Epithelial cell of proximal tubule (primary cell): ENCODE measurements at places on chromosomes 5 and 9.

GRCh38 chr5:150492621-150493020 is 15.3 kb upstream of the NDST1 start:
- DNase-seq, result peak; percentile 47

GRCh38 chr5:171739271-171739670 is 46.3 kb upstream of the SMIM23 start:
- DNase-seq, result no peak

DNA sequence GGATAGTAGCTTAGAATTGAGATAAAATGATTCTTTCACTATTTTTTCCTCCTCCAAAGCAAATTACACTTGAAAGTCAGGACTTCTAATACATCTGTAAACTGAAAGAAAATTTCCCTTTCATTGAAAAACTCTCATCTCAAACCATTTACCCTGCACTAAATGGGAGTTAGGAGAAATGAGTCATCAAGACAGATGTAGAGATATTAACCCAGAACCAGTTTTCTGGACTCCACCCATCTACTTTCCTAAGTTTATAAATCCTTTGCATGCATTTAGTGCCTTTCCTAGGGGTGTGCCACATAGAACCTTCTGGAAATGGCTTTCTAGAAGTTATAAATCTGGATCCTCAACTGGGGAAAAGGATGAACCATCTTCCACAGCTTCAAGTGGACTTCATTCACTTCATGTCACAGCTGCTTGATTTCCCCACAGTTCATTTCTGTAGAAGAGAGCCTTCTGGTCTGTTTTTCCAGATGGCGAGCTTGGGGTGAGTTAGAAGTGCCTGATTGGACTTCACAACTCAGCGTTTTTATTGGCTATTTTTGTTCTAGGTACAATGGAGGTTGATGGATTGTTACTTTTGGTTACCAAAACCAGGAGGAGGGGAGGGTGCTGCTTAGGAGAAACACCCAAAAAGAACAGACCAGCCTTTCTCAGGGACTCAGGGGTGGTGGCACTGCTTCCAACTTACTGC is 72.5 kb upstream of the GPR151 start:
- no peak for DNase-seq

DNA sequence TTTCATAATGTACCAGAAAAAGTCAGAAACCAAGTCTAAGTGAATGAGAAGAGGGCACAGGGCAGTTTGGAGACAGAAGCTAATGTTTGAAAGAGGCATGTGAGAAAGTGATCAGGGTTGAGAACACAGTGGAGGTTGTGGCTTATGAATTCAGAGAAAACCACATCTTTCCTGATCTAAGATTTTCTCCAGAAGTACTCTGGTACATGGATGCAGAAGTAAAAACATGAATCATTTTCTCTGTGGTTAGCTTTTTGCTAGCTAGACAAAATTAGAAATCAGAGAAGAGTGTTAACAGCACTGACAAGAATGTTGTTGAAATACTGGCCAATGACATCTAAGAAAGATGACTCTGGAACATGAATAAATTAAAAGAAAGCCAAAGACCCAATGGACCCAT is 541.1 kb downstream of the DNAH5 start:
- DNase-seq, result no peak

DNA sequence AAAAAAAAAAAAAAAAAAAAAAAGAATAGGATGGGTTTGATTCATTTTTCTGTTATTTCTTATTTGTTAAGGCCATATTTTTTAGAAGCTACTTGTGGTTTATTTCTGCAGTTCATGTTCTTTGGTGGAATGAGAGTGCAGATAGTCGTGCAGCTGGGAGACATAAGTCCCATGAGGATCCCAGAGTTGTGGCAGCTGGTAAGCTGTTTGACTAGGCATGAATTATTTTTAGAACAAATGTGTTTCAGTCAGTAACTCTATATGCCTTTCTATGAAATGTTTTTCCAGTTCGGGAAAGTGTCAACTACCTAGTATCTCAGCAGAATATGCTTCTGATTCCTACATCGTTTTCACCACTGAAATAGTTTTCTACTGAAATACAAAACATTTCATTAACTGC is 5.0 kb upstream of the NIPSNAP3B start:
- no peak for DNase-seq

- DNase-seq, result no peak
Observed at GRCh38 chr9:131620764-131621520, 75.6 kb downstream of the PRRT1B start.

GRCh38 chr5:124302533-124302932 is 443.9 kb downstream of the ZNF608 start:
- no peak for DNase-seq
